ENCODE measurements at places on chromosomes 1 and 21. TPM values are rescaled to one million over a fixed set of nuclear protein-coding genes. Genes with fewer than 3 reads are reported as not detected.

Gene GFI1
- not detected for total RNA-seq

Gene PLD5
- total RNA-seq, result not detected

Gene ZFP69
- 2.0 TPM for total RNA-seq

Gene WNT9A
- total RNA-seq, result 3.9 TPM

Measured in vein endothelial cell (primary cell).